HuH-7 (cell line): ENCODE measurements at places on chromosomes 7 and 10.
A peak's percentile ranks its signal among the peaks of the same experiment; 100 is the strongest.

- no peak for DNase-seq
These were observed 29.0 kb upstream of the DAGLB start for GRCh38 chr7:6476596-6477317.

DNA sequence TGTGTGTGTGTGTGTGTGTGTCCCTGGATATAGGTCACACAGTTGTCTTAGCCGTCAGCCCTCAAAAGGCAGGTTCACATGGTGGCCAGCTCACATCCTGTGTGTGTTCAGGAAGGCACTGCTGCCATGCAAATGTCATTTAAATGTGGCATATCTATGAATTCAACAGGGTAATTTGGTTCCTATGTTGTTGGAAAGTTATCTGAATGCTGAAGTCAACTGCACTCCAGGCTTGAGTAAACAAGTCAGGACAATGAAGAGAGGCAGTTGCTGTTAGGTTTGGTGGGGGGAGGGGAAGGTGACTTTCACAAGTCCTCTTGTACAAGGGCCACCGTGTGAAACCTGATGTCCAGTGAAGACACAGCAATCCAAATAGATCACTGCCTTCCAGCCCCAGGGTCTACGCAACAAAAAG, 61.1 kb downstream of the PTPRE start:
- DNase-seq: no peak

GRCh38 chr7:35036361-35037171, 719 bp downstream of the DPY19L1 start:
- DNase-seq: peak; percentile 69

DNA sequence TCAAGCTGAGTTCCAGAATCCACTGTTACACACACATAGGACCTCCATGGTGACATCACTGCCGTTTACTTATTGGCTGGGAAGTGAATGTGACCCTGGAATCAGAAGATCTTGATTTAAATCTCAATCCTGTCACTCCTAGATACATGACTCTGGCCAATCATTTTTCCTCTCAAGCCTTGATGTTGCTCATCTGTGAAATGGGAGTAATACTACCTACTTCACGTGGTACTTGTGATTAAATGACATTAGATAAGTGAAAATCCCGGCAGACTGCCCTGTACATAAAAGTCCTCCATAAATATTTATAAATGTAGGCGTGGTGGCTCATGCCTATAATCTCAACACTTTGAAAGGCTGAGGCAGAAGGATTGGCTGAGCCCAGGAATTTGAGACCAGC, 88.0 kb upstream of the SVIL start:
- no peak for DNase-seq

GRCh38 chr10:132407846-132408278, 10.9 kb downstream of the PWWP2B start:
- no peak for DNase-seq

GRCh38 chr10:7506571-7506970, 95.7 kb upstream of the SFMBT2 start:
- DNase-seq: no peak

- no peak for DNase-seq
These were observed 137.0 kb upstream of the MINDY3 start for GRCh38 chr10:15997313-15997712.

DNA sequence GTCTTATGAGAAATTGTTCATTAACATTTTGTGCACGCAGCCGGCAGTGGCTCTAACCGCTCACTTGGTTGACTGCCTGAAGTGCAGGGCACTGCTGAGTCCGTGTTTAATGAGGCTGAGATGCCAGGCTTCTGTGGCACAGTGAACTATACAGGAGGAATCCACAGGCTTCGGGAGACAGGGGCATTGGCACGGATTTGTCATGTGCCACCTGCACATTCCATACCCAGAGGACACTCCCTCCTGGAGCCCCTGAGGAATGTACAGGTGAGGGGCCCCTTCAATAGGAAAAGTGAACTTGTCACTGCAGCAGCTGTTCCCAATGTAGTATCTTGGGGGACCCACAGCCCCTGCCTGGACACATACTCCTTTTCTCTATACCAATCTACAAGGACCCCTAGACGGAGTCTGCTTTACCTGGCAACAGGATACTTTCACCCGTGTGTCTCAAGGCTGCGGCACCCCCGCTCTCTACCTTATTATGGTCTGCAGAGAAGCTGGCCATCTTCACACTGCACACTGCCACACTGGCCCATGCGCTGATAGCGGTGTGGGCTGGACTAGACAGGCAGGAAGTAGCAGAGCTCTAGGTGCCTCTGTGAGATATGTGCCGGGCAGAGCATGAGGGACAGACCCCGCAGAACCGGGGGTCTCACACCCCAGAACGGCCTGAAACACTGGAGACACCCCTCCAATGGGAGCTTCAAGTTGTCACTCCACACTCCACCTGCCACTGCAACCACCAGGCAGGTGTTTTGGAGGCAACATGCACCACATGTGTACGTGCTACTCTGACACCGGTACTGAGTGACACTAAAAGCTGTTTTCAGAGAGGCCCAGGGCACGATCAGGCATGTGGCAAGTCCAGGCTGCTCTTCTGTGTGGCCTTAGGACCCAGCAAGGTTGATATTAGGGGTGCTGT, 71.4 kb upstream of the RHEB start:
- DNase-seq: no peak
